GM03348 (cell line): ENCODE measurements at places on chromosomes 1 and 21.

DNA sequence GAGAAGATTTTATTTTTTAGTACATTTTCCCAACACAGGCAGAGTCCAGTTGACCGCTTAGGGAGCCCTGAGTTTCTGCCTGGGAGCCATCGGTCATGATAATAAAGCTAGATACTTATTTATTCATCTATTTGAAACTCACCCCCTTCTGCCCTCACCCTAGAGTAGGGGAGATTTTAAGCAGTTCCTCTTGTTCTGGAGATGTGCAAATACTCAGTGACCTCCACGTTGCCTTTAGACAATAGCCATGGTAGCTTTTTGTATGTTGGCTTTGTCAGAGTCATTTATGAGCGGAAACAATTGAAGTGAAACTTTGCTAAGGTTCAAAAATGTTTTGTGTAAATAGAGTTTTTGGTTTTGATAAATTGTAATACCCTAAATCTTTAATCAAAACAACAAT lies 45.7 kb upstream of the PLPPR4 start:
- DNase-seq = no peak

DNA sequence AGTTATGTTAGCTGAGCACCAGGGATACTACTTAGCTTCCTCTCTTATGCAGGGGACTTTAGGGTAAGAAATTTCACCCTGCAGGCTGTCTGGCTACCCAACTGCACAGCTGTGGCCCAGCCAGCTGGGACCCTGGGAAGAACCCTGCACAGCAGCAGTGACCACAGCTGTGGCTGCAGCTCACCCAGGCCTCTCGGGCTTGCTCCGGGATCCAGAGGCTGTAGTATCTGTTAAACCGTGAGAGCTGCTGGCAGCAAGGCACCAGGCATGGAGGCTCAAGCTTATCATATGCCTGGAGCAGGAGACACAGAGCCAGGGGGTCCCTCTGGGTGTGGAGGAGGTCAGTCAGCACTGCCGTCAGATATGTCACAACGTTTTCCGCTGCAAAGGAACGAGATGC lies 40.3 kb downstream of the URB1 start:
- no peak for DNase-seq

- no peak for DNase-seq
Observed at GRCh38 chr1:43327549-43328292, 9.9 kb upstream of the MPL start.

DNA sequence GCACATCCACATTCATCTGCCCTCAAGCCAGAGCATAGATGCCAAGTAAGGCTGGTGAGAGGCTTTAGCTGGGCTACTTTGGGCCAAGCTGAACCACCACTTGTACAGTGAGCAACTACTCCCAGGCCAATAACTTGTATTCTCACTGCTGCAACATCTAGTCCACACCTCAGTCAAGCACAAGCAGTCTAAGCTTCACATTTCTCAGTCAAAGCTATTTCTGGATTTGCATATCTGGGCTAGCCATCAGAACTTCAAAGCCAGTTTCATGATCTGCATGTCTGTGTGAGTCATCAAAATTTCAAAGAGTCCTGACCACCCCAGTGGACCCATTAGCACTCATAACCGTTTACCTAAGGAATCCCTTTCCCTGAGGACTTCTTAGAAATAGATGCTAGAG lies 77.7 kb upstream of the DIRAS3 start:
- DNase-seq = no peak

DNA sequence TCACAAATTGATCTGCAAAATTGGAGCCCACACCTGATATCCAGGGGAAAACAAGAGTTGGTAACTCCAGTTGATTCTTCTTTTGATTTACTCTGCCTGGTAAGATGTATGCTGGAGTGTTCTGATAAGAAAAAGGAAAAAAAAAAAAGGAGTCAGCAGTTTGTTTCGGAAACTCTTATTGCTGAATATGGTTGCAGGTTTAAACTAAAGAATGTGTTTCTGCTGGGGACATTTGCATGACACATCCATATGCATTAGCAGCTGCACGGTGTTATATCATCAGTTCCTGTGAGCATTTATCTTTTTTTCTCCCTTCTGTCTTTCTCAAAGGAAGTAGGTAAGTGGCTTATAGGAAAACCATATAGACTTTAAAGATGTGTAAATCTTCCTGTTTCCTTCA lies 418.5 kb upstream of the ESRRG start:
- DNase-seq = no peak

DNA sequence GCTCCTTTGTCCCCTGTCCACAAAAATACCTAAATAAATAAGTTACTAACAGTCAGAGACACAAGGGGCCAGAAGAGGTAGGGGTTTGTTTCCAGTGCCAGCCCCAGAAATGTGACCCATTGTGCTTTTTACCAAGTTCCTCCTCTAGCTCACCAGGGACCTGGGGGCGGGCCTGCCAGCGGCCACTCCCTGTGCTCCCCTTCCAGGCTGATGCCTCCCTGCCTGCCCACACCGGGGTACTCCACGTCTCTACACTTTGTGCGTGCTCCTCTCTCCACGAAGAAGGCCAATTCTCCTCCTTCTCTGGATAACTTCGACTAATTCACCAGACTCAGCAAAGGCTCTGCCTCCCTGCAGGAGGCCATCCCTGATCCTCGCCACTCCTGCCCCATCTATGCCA lies 72.1 kb downstream of the BCAR3 start:
- DNase-seq = no peak

DNA sequence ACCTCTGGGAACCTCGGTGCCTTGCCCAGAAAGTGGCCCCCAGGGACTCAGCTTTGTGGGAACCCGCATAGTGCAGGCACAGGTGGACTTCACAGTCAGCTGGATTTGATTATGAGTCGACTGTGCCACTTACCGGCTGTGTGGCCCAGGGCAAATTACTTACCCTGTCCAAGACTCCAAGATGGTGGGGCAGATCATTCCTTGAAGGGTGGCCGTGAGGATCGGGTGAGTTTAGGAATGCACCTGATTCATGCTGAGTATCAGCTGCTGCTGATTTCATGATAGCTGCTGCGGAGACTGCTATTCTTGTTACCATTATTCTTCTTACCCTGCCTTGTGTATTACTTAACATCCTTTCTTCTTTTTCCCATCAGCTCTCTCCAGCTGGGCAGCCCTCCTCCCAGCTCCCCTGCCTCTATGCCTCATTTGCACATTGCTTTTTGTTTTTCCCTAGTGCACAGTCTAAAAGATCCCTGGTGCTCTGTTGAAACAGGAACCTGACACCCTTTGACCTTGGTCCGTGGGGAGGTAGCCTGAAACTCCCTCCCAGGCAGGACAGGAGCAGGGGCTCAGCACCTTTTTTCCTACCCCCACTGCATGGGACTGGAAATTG lies 40.5 kb upstream of the FHAD1 start:
- DNase-seq = no peak

DNA sequence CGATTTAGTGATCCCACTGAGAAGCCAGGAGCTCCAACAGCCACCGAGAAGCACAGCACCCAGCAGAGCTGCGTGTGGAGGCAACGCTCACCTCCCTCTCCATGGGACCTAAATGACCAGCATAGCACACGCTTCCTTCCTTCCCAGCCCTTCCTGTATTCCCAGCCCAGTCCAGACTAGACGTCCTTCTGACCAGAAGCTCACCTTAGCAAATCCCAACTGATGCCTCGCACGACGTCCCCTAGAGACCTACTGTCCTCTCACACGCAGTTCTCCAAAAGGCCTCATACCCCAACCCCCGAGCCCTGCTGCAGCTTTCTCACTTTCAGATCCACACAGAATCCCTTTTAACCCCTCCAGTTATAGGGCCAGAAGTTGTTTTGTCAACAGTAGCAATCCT lies 132.4 kb downstream of the SLC45A1 start:
- DNase-seq = no peak

DNA sequence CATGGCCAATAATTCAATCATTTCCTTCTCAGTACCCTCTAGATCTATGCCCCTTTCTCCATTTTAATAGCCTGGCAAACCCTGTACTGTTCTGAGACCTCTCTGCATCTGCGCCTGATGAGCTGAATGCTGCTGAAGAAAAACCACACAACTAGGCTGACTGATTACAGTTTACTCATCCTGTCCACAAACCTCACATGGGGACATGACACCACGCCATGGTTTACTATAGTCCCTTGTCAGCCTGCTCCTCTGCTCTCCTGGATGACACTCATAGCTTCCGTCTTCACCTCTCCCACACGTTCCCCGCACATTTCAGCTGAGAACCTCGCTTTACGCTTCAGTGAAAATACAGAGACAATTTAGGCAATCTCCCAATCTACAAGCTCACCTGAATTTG lies 59.7 kb downstream of the DESI2 start:
- no peak for DNase-seq

GRCh38 chr1:167430134-167430848 lies 88.0 kb downstream of the CD247 start:
- no peak for DNase-seq

DNA sequence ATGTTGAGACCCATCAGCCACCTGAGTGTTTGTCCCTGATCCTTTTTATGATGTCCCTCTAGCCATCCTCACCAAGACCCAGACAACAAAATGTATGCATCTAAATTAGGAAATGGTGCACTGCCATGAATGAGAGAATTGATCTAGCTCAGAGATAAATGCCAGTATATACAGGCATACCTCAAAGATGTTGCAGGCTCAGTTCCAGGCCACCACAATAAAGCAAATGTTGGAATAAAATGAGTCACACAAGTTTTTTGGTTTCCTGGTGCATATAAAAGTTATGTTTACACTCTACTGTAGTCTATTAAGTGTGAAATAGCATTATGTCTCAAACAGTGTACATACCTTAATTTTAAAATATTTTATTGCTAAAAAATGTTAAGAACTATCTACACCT lies 63.9 kb downstream of the CHIA start:
- no peak for DNase-seq

- peak; percentile 75 for DNase-seq
Observed at GRCh38 chr1:119948342-119949214, 52.3 kb upstream of the ADAM30 start.

- DNase-seq = no peak
Observed at GRCh38 chr1:108142773-108143394, 57.3 kb downstream of the SLC25A24 start.

DNA sequence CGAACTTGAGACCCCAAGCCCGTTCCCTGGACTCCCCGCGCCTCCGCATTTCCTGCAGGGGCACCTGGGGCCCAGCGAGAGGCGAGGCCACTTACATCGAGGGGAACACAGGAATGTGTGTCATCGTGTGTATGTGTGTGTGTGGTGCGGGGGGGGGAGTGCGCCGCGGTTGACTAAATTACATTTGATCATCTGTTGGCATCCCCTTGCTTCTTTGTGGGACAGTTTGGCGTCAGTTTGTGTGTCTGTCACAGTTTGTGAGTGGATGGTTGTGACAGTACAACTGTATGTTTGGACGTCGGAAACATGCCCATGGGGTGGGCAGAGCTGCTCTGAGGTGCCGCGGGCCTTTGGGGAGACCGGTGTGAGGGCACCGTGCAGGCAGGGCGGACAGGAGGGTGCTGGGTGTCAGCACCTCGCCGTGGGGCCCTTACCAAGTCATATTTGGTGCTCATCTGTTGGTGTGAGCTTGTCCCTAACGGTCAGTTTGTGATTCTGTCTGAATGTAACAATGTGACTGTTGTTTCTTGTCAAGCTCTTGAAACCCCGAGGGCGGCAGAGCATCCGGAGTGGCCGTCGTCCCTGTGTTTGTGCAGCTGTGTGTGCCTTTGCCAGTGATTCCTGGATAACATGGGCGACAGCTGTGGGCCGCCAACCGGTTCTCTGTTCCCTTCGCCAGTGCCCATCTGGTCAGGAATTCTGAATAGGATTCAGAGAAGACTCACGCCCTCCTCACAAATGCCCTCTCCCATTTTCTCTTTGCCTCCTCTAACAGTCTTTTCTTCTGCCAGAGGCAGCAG lies 899 bp downstream of the OPRD1 start:
- no peak for DNase-seq

- DNase-seq = no peak
Observed at GRCh38 chr1:42189931-42190853, 25.6 kb upstream of the GUCA2A start.

GRCh38 chr1:228983661-228984060 lies 248.4 kb downstream of the RHOU start:
- DNase-seq = no peak

GRCh38 chr1:65253800-65254319 lies 55.5 kb upstream of the DNAJC6 start:
- DNase-seq = no peak

DNA sequence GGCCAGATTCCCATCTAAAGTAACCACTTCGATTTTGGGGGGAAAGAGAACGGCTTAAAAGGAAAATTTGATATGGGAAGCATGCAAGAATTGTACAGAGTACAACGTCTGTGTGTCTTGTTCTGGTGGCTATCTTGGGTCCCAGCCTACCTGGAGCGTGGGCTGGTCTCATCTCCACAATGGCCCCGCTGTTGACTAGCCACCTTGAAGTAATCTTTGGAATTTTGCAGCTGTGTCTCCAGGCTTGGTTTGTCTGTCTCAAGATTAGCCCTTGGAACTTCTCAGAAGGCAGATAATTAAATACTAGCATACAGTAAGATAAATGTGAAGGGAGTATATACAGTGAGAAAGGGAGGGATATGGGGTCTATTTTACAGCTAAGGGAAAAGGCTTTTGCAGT lies 1.3 kb upstream of the CC2D1B start:
- DNase-seq = no peak

GRCh38 chr1:12339396-12339795 lies 109.6 kb downstream of the VPS13D start:
- no peak for DNase-seq

GRCh38 chr1:214391873-214392645 lies 111.1 kb downstream of the SMYD2 start:
- no peak for DNase-seq

- peak; percentile 89 for DNase-seq
Observed at GRCh38 chr1:236142253-236143103, at the start of gene GPR137B. TSS of gene GPR137B (plus strand) at chr1:236142539. CDS start at chr1:236142623, 84 bp downstream.

DNA sequence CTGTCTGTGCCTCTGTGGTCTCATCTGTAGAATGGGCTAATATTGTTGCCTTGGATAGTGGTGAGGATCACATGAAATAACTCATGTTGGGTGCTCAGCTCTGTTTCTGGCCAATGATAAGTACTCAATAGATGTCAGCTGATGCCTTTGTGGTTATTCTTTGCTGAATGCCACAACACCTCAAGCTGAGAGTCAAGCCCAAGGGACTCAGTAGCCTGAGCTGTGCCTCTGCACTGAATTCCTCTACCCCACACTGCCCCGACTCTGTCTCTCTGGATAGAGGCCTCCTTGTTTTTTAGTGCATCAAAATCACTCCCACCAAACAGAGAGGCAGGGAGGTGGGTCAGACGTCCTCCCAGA lies 196.1 kb upstream of the VAMP3 start:
- DNase-seq = no peak

DNA sequence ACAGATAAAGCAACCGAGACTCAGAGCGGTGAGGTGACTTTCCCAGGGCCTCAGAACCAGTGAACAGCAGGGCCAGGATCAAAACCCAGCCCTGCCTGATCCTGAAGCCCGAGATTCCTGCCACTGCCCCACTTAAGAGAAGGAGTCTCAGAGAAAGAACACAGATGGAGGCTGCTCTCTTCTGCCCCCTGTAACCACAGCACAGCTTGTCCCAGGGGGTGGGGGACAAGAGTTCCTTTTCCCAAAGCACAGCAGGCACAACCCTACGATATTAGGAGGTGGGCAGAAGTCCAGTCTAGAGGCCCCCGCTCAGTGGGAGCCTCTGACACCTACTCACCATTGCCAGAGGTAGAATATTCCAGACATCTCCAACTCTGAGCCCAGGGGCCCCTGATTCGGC lies 24.0 kb upstream of the VWA5B1 start:
- no peak for DNase-seq

GRCh38 chr21:45998276-45998701 lies 16.7 kb downstream of the COL6A1 start:
- no peak for DNase-seq

GRCh38 chr21:22754746-22755145 lies 1756.5 kb downstream of the NCAM2 start:
- DNase-seq = no peak

GRCh38 chr1:960363-961131 lies at the start of gene KLHL17:
TSS of gene KLHL17 (plus strand) at chr1:960584. CDS start at chr1:960694, 110 bp downstream.
- peak; percentile 92 for DNase-seq
